Substantia nigra (tissue), 51 donors: ENCODE measurements at places on chromosomes 3 and 15.

DNA sequence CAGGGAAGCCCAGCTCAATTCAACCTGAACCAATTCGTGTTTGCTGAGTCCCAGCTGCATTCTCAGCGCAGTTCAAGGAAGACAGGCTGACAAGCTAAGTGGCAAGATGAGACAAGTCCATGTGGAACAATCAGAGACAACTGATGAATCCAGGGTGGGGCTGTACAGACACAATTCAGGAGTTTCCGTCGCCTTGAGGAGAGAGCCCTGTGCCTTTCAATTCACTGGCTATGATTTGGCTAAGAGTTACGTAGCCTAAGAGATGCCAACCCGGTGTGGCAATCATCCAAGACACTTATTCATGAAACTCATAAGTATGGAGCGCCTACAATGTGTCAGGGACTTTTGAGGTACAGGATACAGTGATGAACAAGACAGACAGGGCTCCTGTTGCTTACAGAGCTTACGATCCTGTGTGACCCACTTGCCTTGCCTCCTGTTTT lies 15.5 kb upstream of the ZBED2 start:
- DNase-seq = no peak

GRCh38 chr15:75371901-75372688 lies 3.7 kb upstream of the MAN2C1 start:
- no peak for DNase-seq

GRCh38 chr15:96369351-96369750 lies 38.9 kb downstream of the NR2F2 start:
- no peak for DNase-seq

DNA sequence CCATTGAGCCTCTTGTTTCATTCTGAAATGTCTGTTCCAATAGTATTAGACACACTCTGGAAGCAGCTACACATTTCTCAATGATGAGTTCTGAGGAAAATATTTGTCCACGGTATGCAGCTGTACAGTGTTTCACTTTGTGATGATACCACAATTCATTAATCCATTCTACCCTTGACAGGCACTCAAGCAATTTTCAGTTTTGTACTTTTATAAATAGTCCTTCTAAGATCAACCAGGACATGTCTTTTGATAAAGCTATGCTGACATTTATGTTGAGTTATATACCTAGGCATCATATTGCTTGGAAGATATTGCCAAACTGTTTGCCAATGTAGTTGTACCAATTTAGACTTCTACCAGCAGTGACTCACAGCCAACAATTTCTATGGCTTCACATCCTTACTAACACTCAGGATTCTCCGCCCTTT lies 165.1 kb upstream of the COL8A1 start:
- no peak for DNase-seq

DNA sequence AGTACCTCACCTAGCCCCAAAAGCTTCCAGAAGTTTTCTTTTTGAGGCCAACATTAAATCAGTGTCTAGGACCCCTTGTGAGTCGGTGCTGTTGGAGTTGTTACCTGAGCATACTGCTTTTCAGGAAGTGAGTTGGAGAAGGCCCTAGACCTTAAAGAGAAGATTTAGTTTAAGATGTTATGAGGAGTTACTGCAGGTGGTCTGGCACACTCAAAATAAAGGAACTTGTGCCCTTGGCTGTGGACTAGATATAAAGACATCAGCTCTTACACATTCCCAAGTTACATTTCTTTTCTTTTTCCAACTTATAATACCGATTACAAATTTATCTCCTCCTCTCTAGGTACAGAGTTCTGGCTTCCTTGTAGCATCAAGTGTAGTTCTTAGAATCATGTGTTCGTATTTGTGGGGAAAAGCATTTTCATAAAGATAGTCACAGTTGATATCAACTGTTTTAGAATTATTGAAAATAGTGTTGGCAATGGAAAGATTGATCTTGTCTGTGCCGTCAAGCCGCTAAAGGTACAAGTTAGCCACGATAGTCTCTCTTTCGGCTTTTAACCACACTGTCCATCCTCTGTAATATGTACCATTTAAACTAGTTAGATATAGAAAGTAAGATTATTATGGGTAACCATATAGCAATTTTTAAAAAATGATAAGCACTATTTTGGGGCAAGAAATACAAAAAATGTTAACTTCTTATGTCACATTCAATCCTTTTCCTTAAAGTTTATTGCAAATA lies 8.6 kb downstream of the ZIC1 start:
- DNase-seq = no peak

GRCh38 chr3:107956991-107957900 lies 133.6 kb downstream of the CD47 start:
- DNase-seq = peak; percentile 43
